ENCODE measurements at places on chromosomes 11 and 22.

DNA sequence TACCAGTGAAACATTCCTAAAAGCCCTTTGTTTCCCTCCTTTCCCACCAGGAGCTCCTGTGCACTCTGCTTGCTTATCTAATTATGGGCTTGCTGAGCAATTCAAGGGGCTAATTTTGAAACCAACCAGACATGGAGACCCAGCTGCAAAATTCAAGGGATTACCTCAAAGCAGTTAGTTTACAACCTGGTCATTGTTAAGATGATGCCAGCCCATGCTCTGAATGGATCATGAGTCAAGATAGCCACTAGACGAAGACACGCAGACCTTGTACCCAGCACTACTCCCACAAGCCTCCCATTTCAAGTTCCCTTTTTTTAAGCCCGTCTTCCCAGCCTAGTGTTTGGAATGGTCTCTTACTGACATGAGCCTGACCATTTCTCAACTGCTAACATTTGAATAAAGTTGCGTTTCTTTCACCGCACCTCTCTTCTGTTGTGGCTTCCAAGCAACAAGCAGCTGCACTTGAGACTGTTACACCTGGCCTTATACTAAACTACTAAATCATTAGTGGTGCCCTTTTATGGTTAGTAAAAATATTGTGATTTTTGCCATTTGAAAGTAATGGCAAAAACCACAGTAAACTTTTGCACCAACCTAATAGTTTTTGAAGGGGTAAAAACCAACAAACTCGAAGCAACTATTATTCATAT lies 315.3 kb upstream of the LUZP2 start:
- no peak for DNase-seq

- DNase-seq, result no peak
These were observed 68.7 kb downstream of the DDX10 start for GRCh38 chr11:108733479-108734116.

DNA sequence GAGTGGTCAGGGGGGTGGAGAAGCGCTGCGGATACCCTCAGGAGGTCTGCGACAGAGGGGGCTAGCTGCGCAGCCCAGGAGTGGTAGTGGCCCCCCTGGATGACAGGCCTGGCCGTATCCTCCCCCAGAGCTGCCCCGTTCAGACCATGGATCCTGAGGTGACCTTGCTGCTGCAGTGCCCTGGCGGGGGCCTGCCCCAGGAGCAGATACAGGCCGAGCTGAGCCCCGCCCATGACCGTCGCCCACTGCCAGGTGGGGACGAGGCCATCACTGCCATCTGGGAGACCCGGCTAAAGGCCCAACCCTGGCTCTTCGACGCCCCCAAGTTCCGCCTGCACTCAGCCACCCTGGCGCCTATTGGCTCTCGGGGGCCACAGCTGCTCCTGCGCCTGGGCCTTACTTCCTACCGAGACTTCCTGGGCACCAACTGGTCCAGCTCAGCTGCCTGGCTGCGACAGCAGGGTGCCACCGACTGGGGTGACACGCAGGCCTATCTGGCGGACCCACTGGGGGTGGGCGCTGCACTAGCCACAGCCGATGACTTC lies 505 bp downstream of the NUDT22 start:
- DNase-seq, result no peak

DNA sequence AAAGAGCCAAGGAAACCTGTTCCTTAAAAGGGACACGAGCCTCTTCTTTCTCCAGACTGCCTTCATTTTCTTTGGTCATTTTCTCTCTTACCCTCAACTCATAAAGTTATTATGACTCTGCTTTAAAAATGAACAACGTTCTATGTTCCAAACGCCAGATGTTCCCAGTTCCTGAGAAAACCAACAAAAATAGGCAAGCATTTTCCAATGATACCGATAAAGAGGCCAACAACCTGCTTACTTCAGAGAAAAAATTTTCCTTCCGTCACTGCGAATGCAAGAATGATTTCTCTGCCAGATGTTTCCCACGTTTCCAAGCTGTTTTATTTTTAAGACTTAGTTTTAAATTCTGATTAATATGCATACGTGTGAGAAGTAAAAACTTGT lies 315 bp upstream of the TRPC6 start:
- no peak for DNase-seq

DNA sequence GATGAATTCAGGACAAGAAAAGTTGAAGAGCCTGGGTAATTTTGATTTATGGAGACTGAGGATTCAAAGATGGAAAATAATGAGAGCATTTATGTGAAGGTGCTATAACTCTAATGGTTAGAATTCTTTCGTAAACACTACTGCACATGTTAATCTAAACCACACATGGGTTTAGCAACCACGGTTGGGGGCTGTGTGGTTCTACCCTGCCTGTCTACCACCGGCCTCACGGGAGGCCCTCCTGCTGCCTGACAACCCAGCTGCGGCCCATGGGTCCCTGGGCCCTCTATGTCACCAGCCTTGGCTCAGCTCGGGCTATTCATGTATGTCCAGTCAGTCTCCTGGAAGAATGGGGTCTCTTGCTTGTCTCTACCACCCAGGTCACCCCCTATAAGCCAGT lies 68.5 kb upstream of the ARFGAP3 start:
- no peak for DNase-seq

DNA sequence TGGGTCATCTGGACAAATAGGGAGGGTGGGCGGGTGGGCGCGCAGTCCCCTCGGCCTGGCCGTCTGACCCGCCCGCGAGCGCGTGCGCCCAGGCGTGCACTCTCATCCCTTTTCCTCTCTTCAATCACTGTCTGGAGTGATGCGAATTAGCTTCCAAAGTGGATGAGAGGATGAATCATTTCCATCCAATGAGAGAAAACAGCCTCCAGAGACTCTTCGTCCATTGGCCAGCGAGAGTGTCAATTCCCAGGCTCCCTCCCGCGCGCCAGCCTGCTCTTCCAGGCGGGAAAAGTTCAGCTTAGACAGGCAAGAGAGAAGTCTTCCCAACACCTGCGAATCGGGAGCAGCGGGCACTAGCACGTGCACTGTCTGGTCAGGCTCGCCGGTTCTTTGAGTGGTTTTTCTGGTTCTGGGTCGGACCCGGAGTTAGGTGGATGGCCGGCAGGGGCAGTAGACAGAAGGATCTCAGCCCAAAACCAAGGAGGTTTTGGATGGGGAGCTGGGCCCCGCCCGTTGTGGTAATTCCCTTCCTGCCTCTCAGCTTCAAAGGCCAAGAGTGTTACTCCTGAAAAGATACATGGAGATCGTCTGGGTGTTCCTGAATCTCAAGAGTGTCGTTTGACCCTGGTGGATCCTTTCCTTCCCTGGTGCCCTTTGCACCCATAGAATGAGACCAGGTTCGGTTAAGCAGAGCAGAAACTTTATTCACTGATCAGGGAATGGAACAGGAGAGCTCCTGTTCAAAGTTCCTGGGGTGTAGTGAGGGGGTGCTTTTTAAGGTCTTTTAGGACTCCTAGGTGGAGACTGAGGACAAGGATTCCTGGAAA lies 33.4 kb upstream of the GLYATL1 start:
- DNase-seq, result no peak
